ENCODE measurements at places on chromosomes 1 and 21. TPM values are rescaled to one million over a fixed set of nuclear protein-coding genes. Genes with fewer than 3 reads are reported as not detected.

Gene RHBDL2
- under 0.01 TPM for total RNA-seq

Gene DIO1
- not detected for total RNA-seq

Gene FMN2
- total RNA-seq, result 64.4 TPM

Gene HCRTR1
- 3.2 TPM for total RNA-seq

Gene SHISA4
- total RNA-seq, result 17.2 TPM

Gene PTPN7
- 0.25 TPM for total RNA-seq

Gene CRYBG2
- total RNA-seq, result 1.5 TPM

Gene SMCP
- total RNA-seq, result not detected

Gene BRINP2
- total RNA-seq, result 17.0 TPM

Gene TMEM61
- total RNA-seq, result not detected

Gene IGSF8
- total RNA-seq, result 43.5 TPM

Gene CTNNBIP1
- 40.3 TPM for total RNA-seq

Gene XCL1
- total RNA-seq, result not detected

Gene ZNF695
- 6.9 TPM for total RNA-seq

Gene TCHH
- total RNA-seq, result 0.25 TPM

Gene UBXN10
- 3.7 TPM for total RNA-seq

Measured in temporal lobe (tissue), 4 donors.